ENCODE measurements at places on chromosomes 5 and 9.

DNA sequence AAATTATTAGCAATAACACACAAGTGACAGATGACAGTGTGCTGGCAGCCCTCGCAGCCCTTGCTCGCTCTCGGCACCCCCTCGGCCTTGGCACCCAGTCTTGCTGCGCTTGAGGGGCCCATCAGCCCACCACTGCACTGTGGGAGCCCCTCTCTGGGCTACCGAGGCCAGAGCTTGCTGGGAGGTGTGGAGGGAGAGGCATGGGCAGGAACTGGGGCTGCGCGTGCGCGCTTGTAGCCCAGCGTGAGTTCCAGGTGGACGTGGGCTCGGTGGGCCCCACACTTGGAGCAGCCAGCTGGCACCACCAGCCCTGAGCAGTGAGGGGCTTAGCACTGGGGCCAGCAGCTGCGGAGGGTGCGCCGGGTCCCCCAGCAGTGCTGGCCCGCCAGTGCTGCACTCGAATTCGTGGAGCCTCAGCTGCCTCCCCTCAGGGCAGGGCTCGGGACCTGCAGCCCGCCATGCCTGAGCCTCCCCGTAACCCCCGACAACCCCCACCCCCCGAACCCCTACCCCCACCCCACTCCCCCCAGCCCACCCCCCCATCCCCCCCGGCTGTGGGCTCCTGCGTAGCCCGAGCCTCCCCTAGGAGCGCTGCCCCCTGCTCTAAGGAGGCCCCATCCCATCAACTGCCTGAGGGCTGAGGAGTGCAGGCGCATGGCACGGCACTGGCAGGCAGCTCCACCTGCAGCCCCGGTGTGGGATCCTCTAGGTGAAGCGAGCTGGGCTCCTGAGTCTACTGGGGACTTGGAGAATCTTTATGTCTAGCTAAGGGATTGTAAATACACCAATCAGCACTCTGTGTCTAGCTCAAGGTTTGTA lies 240.9 kb downstream of the TRIM36 start:
- DNase-seq, result no peak

DNA sequence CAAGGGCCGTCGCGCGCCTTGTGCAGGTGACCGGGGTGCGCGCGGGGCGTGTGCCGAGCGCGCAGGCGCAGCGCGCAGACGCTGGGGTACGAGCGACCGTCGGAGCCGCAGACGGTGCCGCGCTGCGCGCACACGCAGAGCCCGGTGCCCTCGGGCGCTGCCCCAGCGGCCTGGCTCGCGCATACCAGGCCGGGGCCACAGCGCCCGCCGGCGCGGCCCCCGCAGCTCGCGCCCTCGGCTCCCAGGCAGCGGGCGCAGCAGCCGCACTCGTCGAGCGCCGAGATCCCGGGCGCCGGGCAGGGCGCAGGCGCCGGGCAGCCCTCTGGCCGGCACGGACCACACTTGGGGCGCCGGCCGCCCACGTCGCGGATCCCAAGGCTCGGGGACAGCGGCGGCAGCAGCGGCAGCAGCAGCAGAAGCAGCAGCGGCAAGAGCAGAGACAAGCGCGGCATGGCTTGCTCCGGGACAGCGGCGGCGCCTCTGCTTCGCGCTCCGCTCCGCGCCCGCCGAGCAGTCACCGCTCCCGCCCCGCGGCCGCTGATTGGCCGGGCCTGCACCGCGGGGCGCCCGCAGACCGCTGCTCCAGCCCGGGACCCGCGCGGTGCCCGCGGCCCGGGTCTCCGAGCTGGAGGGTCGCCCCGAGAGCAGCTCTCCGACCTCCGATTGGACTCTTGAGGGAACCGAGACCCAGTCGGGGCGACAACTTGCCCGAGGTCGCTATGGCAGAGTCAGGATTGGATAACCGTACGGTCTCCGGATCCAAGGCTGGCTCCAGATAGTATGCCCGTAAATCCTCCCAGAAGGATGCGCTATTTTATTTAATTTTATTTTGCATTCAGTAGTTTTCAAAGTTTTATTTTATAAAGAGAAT lies at the start of gene IGFBPL1:
Gene IGFBPL1, minus strand, starts transcription at position 482 of the 871 bp plus-strand sequence. Its CDS starts 30 bp downstream, at position 452.
- no peak for DNase-seq

DNA sequence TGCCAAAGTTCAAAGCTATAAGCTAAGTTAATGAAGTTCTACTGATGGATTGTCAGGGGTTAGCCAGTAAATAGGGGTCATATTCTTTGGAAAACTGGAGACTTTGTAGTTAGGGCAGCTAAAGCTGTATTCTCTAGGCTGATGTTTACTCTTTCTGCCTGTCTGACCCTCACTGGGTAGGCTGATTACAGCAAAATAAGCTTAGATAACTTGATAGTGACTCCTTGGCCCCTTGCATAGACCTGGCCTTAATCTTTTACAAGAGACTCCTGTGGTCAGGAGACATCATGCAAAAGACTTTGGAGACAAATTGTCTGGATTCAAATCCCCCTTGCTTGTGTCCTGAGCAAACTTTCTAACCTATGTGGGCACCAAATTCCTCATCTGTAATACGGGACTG lies 314.4 kb upstream of the MSX2 start:
- no peak for DNase-seq

DNA sequence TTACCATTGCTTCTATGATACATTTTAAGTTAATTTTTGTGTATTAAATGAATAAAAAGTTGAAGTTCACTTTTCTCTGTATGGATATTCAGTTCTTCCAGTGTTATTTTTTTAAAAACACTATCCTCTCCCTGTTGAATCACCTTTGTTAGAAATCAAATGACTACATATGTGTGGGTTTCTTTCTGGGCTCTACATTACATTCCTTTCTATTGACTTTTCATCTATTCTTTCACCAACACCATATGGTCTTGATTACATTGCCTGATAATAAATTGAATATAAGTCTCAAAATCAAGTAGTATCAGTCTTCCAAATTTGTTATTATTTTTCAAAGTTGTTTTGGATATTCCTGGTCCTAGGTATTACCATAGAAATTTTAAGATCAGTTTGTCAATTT lies 7.3 kb upstream of the RASEF start:
- DNase-seq, result no peak

DNA sequence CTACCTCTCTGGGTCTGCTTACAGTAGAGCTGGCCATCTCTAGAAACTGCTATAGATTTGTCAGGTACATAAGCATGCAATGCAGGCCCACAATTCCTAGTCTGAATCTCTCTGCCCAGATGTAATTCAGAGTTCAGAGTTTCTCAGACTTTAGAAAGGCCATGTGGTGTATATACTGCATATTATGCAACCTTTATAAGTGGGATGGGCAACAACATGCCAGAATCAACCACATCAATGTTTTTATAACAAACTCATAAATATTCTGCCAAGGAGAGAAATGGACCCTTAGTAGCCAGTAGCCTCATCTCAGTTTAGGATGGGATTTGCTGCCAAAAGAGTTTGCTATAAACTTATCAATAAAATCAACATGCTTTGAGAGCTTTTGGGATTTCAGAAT lies 78.8 kb downstream of the SLC1A1 start:
- DNase-seq, result no peak

- no peak for DNase-seq
Observed at GRCh38 chr9:117412006-117412715, 2.7 kb downstream of the ASTN2 start.

DNA sequence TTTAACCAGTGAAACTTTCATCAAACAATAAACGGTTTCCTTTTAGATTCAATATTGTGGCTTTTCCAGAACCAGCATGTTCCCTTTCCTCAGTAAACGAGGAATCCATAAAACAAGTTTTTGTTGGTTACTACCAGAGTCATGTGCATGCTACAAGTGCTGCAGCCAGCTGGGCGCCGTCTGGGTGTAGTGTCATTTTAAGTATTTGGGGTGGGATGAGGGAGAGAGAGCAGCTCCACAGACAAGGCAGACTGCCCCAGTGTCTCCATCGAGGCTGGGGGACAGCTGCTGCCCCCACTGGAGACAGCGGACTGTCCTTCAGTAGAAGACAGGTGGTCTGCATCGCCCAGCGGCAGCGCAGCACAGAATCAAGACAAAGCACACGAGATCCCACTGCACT lies 17.3 kb downstream of the ARPC5L start:
- DNase-seq, result no peak

- no peak for DNase-seq
Observed at GRCh38 chr5:66796305-66797292, 200.4 kb downstream of the MAST4 start.

DNA sequence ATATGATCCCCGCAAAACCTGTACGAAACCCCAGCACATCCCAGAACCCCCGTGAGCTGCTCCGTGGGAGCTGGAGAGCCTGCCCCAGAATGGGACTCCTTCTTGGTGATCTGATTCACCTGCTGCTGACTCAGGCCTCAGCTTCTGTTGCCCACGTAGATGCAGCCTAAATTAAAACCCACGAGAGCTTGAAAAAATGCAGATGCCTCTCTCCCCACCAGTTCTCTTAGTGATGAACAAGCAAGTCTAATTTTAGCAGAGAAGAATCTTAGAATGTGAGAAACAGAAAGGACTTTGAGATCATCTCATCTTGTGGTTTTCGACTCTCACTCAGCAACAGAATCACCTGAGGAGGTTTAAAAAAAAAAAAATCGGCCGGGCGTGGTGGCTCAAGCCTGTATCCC lies 57.6 kb downstream of the TMOD1 start:
- DNase-seq, result no peak

DNA sequence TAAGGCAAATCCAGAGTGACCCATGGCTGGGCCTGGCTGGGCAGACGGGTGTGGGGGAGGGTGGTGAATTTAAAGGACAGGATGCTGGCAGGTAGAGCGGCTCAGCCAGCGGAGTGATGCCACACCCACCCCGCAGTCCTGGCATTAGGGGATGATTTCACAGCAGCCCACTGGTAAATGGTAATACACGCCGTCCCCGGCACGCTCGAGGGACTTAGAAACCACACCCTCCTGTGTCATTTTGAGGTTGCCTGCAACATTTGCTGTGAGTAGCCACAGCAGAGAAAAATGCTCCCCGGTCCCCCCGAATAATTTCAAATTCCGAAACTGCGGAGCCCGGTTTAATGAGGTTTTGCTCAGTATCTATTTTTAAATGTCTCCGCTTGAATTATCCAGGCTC lies 71.3 kb upstream of the FCN2 start:
- no peak for DNase-seq

DNA sequence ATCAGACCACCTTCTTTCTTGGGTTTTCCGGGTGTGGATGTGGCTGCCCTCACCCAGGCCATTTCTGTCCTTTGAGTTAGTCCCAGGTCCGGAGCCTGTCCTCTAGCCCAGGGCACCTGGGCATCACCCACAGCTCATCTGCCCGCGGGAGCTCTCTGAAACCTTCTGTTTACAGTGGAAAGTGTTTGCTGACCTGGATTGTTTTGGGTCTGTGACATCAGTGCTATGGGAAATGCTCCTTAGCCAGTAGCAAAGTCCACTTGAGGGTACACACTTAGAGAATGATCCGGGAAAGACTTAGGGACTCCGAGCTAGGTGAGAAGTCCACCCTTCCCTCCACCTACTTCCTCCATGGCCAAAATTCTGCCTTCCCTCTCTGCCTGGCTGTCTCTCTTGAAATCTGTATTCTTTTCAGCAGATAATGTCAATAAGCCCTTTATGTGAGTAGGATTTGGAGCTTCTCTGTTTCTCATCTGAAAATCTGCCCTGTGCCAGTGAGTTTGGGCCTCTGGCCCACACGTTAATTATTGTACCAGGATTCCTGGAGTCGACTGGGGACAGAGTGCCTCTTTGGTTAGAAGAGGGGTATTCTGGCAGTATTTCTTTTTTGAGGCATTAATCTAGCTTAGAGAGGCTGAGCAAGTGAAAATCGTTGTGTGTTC lies 19.9 kb downstream of the ABLIM3 start:
- DNase-seq, result no peak

DNA sequence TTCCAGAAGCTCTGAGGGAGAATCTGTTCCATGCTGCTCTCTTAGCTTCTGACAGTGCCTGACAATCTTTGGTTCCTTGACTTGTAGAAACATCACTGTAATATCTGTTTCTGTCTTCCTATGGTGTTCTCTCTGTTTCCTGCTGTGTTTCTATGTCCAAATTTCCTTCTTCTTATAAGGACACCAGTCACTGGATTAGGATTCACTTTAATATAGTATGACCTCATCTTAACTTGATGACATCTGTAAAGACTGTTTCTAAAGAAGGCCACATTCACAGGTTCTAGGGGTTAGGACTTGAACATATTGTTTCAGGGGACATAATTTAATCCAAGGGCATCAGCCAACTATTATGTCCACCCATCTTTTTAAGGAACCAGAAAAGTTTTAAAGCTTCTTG lies 265.6 kb downstream of the ZSWIM6 start:
- no peak for DNase-seq

- no peak for DNase-seq
Observed at GRCh38 chr5:120293796-120294195, 170.3 kb upstream of the PRR16 start.

GRCh38 chr5:95393279-95393678 lies 2.1 kb downstream of the FAM81B start:
- DNase-seq, result no peak

- DNase-seq, result no peak
Observed at GRCh38 chr5:106493910-106494309, 1176.8 kb downstream of the EFNA5 start.

DNA sequence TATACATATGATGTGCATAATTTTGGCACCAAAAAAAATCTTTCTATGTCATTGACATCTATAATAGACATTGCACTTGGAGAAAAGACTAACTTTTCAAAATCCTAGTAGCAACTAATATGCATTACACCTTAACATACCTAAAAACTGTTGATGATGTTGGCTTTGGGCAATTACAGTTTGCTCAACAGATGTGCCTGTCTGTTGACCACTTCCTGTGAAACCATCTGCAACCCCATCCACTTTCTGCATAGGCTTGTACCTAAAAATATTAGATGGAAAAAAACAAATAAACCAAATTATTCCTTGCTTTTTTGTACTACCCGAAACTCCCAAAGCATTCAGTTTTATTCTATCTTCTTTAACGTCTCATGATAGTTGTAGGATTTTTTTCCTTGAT lies 248.6 kb downstream of the RFX3 start:
- DNase-seq, result no peak

- no peak for DNase-seq
Observed at GRCh38 chr5:31759925-31760324, 121.0 kb downstream of the PDZD2 start.

DNA sequence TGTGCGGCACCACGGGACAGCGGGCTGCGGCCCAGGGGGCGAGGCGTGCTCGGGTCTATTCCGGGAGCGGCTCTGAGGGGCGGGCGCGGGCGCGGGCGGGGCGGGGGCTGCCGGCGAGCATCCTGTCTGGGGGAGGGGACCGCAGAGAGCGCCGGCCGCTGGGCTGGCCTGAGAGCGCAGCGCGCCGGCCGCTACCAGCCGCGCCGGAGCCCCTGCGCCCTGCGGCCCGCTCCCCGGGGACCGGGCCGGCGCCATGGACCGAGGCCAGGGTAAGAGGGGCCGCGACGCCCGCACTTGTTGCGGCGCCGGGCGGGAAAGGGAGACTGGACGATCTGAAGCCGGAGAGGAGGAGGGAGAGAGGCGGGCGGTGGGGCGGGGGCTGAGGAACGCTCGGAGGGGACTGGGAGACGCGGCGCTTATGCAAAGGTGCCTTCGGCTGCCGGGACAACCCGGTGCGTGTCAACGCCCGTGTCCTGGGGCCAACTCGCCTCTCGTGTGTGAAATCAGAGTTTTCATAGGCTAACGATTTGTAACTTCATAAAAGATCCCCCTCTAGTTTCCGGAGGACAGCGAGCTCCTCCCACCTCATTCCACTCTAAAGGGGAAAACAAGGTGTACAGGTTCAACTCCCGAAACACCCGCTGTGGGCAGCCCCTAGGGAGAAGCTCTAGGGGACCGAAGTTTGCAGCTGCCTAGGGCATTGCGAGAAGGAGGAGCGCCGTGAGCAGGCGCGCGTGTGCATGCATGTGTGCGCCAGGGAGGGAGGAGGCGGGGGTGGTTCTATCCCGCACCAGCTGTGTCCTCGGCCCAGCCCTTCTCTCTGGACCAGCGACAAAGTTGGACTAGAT lies at the start of gene AFAP1L1:
Gene AFAP1L1, plus strand, starts transcription at position 144 of the 848 bp plus-strand sequence. Its CDS starts 110 bp downstream, at position 254.
- no peak for DNase-seq

- DNase-seq, result no peak
Observed at GRCh38 chr9:130944510-130945058, 5.5 kb upstream of the FIBCD1 start.

Data from stimulated activated CD4-positive, alpha-beta T cell treated with anti-CD3 and anti-CD28 coated beads, Interleukin-1b, Interleukin-23, amount 100 ng/mL, for 1 hour (primary cell).